ENCODE measurements at places on chromosomes 5 and 9. TPM values are rescaled to one million over a fixed set of nuclear protein-coding genes. Genes with fewer than 3 reads are reported as not detected.

Gene S100Z
- 0.40 TPM for polyA plus RNA-seq

Gene ADRB2
- 1.9 TPM for polyA plus RNA-seq

Gene PCDHB14
- 17.4 TPM for polyA plus RNA-seq

Gene PCAT7
- 0.53 TPM for polyA plus RNA-seq

Gene GRIN3A
- 22.4 TPM for polyA plus RNA-seq

Gene TMC1
- polyA plus RNA-seq: 2.0 TPM

Gene SPATA31E1
- polyA plus RNA-seq: not detected

Gene DEPDC1B
- 5.9 TPM for polyA plus RNA-seq

Gene ABCA2
- polyA plus RNA-seq: 139 TPM

Gene LCN15
- 0.14 TPM for polyA plus RNA-seq

Gene PITX1
- polyA plus RNA-seq: not detected

Gene FBXO38
- 29.3 TPM for polyA plus RNA-seq

Gene PRRX2
- polyA plus RNA-seq: 0.52 TPM

Gene FOXD4L4
- not detected for polyA plus RNA-seq

Gene SLC12A2
- polyA plus RNA-seq: 32.0 TPM

Gene FBP2
- 0.14 TPM for polyA plus RNA-seq

Gene IQGAP2
- polyA plus RNA-seq: 10.5 TPM

Gene NFIB
- 86.4 TPM for polyA plus RNA-seq

Gene SEMA6A
- polyA plus RNA-seq: 120 TPM

Gene NSMF
- polyA plus RNA-seq: 304 TPM

Gene P4HA2
- 11.2 TPM for polyA plus RNA-seq

Gene C9orf153
- polyA plus RNA-seq: 0.30 TPM

Gene CCDC112
- polyA plus RNA-seq: 30.4 TPM

Gene BRIX1
- polyA plus RNA-seq: 32.9 TPM

Gene LCN12
- polyA plus RNA-seq: 7.4 TPM

Gene GRHPR
- 141 TPM for polyA plus RNA-seq

Gene FOXD4L5
- polyA plus RNA-seq: 1.5 TPM

Gene PRR7
- polyA plus RNA-seq: 28.3 TPM

Gene TICAM2
- 3.3 TPM for polyA plus RNA-seq

Gene LCNL1
- 25.2 TPM for polyA plus RNA-seq

Gene MEF2C
- polyA plus RNA-seq: 31.2 TPM

Gene TCF7
- 9.4 TPM for polyA plus RNA-seq

Gene SLC4A9
- 1.9 TPM for polyA plus RNA-seq

Gene GLDC
- 31.9 TPM for polyA plus RNA-seq
